ENCODE measurements at places on chromosomes 12 and 14.

- no peaks in the 10 kb centered on the region for H3K4me1 ChIP-seq
- DNase-seq, result no peak
- no peaks in the 10 kb centered on the region for H3K36me3 ChIP-seq
- H3K4me3 ChIP-seq, result no peak overlapping the region
Observed at GRCh38 chr12:63894132-63894531, 49.6 kb downstream of the SRGAP1 start.

DNA sequence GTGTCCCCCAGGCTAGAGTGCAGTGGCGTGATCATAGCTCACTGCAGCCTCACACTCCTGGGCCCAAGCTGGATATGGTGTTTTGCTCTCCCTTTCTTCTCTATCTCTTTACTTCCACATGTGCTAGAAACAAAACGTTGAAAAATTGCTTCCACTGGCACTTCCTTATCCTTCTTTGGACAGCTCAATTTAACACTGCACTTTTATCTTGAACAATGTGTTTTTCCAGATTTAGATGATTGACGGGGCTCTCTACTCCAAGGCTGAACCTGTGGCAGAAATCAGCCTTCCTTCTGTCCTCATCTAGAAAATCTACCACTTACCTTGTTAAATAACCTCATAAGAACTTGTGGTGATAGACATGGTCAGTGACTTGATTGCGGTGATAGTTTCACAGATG, 165.1 kb downstream of the DAD1 start:
- no peak overlapping the region for H3K4me3 ChIP-seq
- no peaks in the 10 kb centered on the region for H3K36me3 ChIP-seq
- H3K27ac ChIP-seq, result no peak overlapping the region
- DNase-seq, result no peak
- no peaks in the 10 kb centered on the region for H3K4me1 ChIP-seq

- DNase-seq, result no peak
- no peak overlapping the region for H3K27ac ChIP-seq
- H3K36me3 ChIP-seq, result no peaks in the 10 kb centered on the region
- no peaks in the 10 kb centered on the region for H3K27me3 ChIP-seq
Observed at GRCh38 chr12:45598761-45599160, 130.7 kb upstream of the ARID2 start.

DNA sequence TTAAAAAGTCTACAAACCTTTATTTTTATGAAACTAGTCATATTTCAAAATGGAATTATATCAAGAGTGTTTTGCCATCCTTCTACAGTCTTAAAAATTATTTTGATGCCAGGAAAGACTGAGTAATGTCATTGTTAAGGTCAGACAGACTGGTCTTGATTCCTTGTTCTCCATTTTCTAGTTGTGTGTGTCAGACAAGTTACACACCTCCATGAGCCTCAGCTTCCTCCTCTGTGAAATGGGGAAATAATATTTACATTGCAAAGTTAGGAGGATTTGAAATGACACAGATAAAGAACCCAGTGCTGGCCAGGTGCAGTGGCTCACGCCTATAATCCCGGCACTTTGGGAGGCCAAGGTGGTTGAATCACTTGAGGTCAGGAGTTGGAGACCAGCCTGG, 47.4 kb upstream of the ELK3 start:
- no peaks in the 10 kb centered on the region for H3K4me1 ChIP-seq
- no peak for DNase-seq
- no peaks in the 10 kb centered on the region for H3K27me3 ChIP-seq
- no peak overlapping the region for H3K27ac ChIP-seq
- H3K36me3 ChIP-seq, result no peaks in the 10 kb centered on the region

Data from aorta (tissue), 5 donors.